Activated T-cell treated with anti-CD3 and anti-CD28 coated beads for 1 hour (primary cell): ENCODE measurements at places on chromosomes 1 and 21.

DNA sequence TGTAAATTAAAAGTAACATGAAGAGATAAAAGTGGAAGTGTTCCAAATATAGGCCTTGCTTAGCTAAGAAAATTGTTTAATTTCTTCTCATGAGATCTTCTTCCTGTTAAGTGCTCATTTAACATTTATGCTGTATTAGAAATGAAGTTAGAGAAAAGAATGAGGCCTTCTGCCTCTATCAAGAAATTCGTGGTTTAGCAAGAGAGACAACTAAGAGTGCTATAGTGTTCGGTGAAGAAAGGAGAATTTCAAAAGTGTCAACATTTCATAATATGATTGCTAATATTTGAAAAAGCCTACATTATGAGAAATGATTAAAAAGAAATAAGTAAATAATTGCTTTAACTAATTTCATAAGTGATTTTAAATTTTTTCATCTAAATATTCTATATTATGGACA lies 18.8 kb upstream of the MNDA start:
- DNase-seq = no peak

- DNase-seq = no peak
Observed at GRCh38 chr21:45594721-45595489, 48.6 kb upstream of the PCBP3 start.

DNA sequence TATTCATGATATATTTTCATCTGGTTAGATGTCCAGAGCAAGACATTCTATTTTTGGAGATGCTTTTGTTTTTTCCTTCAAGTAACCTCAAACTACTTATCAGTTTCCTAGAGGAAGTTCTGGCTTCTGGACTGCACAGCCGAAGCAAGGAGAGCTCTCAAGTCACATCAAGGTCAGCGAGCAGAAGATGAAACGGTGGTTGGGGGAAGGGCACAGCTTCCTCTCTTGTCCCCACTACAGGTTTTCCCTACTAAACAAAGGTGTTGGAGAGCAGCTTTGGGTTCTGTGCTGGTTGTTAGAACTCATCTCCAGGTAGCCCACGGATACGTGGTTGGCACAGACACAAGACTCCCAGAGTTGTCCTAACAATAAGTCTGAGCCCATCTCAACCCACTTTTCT lies 5.1 kb upstream of the PLEKHO1 start:
- DNase-seq = no peak

- no peak for DNase-seq
Observed at GRCh38 chr1:173176246-173176645, 30.9 kb downstream of the TNFSF4 start.

DNA sequence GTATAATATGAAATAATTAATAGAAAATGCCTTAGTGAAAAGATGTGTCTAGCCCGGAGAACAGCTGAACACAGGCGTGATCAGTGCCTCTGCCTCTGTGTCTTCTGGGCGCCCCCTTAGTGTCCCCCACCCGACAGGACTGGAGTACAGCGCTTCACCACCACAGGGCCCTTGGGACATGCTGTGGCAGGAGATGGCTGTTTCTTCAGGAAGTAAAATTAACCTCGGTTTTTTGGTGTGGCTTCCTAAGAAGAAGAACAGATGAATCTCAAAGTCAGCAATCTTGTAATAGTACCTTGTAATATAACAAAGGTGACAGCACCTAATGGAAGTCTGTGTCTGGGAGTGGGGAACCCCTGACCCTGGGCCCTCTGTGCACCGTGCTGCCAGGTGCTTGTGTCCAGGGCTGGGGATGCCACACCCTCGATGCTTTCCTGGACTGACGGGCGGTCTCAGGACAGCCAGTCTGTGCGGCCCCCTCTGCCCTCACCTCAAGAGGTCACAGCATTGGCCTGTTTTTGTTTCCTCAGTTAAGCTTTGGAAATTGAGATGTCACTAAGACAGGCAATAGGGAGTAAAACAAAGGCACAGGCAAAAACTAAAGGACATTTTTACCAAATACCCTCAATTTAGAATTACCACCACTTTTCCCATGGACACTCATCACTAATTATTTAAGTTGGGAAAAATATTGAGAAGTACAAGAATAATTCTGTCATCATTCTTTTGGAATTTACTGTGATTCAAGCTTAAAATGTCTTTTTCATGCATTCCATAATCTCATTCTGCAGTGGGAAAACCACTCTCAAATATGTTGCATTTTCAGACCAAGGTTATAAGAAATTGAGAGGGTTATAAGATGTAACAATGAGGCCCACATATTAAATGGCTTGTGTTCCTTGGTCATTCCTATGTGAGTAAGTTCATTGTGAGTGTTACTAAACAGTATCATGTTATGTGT lies 79.3 kb downstream of the ADARB1 start:
- no peak for DNase-seq

- DNase-seq = no peak
Observed at GRCh38 chr1:70072231-70072751, 133.1 kb downstream of the LRRC40 start.

DNA sequence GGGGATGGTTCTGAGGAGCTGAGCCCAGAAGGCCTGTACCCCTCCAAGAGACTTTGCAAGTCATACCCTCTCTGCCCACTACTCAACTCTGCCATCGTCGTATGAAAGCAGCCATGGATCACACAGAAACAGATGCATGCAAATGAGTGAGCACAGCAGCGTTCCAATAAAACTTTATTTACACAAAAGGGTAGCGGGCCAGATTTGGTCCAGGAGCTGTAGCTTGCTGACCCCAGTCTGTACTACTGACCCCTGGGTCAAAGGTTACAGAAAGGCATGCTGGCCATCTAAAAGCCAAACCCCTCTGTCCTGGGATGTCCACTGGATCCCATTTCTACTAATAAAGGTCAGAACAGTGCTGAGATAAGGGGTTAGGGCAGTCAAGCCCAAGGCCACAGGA lies 8.8 kb upstream of the AGTRAP start:
- DNase-seq = no peak

- no peak for DNase-seq
Observed at GRCh38 chr1:30402031-30402430, 321.4 kb downstream of the MATN1 start.

DNA sequence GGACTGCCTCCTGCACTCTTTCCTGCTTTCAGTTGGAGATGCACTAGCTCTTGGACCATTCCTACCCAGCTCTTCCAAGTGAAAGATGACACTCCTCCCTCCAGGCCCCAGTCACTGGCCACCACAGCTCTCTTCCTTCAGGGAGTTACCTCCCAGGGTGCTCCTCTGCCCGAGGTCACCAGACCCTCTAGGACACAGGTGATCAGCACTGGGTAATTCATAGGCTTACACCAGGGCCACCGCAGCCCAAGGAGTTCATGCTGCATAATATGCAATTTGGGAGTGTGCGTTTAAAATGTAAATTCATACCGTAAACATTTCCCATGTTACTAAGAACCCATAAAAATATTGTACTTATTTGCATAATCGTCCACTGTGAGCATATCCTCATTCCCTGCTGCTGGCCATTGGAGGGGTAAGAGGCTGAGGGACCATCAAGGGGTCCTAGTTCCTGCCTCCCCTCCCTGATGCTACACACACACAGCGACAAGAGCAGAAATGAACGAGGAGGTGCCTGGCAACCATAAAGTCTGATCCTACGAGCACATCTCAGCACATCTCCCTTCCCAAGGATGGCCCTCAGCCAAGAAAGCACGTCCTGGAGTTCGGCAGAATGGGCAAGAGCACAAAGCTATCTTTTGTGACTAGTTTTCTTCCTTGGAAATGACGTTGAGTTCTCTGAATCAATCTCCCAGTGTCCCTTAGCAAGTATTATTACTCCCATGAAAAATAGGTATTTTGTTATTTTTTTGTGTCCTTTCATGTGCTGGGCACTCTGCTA lies 222.9 kb upstream of the RAB4A start:
- no peak for DNase-seq

- DNase-seq = no peak
Observed at GRCh38 chr1:86765073-86765472, 60.7 kb downstream of the SH3GLB1 start.

DNA sequence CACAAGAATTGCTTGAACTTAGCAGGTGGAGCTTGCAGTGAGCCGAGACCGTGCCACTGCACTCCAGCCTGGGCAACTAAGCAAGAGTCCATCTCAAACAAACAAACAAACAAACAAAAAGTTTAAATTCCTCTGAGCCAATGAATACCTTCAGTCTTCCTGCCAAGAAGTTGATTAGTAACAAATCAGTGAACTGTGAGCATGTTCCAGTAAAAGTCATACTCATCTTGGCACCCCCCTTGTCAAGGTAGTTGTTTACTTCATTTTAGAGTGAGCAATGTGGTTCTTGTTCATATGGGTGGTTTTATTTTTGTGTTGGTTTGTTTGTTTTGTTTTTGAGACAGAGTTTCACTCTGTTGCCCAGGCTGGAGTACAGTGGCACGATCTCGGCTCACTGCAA lies 18.0 kb upstream of the SLC2A7 start:
- DNase-seq = no peak

DNA sequence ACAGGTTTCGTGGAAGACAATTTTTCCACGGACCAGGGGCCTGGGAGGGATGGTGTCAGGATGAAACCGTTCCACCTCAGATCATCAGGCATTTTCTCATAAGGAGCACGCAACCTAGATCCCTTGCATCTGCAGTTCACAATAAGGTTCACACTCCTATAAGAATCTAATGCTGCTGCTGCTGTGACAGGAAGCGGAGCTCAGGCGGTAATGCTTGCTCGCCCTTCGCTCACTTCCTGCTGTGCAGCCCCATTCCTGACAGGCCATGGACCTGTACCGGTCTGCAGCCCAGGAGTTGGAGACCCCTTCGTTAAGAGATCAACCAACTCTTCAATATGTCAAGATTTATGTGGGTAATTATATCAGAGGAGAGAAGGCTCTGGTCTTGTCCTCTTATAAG lies 3.3 kb upstream of the DHX9 start:
- no peak for DNase-seq

- peak; percentile 48 for DNase-seq
Observed at GRCh38 chr1:207822602-207823451, 71.0 kb downstream of the CD46 start.

GRCh38 chr1:3890389-3891328 lies 9.4 kb downstream of the C1orf174 start:
- DNase-seq = no peak

- DNase-seq = no peak
Observed at GRCh38 chr1:41399145-41399795, 38.0 kb downstream of the FOXO6 start.

DNA sequence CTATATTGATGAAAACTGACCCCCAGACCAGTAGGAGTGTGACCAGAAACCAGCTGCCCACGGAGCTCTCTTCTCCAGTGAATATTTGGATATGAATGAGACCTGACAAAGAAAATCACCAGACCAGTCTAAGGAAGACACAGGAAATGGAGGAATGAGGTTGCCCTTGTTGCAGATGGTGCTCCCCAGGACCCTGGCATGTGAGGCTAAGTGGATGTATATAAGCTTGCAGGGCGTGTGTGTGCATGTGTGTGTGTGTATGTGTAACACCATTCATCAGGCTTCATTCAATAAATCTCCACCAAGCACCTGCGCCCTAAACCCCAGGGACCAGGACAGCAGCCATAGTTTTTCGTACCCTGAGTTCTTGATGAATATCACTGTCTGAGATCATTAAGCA lies 14.4 kb downstream of the PHLDA3 start:
- no peak for DNase-seq

GRCh38 chr21:39082656-39083376 lies 100.4 kb downstream of the PSMG1 start:
- DNase-seq = no peak

- no peak for DNase-seq
Observed at GRCh38 chr1:185969028-185969427, 234.8 kb downstream of the HMCN1 start.

DNA sequence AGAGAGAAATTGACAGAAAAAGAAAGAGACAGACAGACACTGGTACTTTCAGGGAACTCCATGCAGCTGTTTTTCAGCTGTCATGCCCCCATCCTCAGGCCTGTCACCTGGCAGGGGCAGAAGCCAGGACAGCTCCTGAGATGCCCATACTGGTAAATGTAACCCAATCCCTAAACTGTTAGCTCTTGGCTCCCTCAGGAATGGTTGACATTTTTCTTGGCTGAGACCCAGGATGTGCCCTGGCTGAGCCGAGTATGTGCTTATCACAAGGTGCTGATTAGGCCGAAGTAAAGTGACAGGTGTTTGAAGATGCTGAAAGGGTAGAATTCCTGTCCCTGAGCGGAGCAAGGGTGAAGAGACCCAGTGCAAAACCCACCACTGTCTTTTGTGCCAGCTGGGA lies 50.7 kb downstream of the PGM1 start:
- DNase-seq = no peak

GRCh38 chr1:193658691-193659090 lies 472.3 kb upstream of the B3GALT2 start:
- DNase-seq = no peak

DNA sequence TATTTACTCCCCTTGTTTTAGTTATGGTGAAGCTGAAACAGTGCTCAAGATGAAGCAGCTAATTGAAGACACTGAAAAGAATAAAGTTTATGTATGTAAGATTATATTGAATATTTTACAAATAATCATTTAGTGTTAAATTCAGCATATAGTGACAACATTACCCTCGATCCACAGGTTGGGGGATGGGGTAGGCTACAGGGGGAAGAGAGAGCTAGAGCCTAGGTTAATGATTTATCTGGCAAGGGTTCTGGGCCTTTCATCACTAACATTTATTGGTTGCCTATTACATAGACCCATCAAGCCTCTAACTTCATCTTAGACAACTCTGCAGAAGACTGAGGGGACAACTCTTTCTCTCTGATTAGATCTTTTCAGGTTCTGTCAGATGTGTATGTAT lies 21.3 kb downstream of the ZCCHC17 start:
- DNase-seq = no peak

DNA sequence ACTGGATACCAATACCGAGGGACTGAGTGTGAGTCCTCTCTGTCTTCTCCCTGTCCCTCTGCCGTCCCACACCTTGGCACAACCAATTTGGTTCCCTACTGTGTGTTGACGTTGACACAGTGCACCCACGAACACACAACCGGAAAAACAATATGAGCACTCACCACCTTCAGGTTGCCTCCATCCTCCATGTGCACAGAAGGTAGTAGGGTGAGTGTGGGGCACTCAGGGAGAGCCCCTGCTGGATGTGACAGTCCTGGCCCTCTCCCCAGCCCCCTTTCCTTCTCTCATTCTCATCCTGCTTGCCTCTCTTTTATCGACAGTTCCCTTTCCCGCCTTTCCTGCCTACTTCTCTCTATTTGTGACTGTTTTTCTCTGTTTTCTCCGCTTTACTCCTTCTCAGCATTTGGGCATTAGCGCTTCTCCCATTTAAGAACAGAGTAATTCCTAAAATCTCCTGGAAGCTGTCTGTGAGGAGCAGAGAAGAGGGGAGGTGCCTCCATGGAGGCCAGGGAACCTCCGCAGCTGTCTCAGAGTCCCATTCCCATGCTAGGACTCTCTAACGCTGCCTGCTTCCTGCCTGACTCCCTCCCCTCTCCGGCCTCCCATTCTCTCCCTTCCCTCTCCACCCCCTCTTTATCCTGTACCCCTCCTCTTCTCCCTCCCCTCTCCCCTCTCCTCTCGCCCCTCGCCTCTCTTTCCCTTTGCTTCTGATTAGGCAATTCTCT lies 16.4 kb downstream of the CADM3 start:
- DNase-seq = no peak

DNA sequence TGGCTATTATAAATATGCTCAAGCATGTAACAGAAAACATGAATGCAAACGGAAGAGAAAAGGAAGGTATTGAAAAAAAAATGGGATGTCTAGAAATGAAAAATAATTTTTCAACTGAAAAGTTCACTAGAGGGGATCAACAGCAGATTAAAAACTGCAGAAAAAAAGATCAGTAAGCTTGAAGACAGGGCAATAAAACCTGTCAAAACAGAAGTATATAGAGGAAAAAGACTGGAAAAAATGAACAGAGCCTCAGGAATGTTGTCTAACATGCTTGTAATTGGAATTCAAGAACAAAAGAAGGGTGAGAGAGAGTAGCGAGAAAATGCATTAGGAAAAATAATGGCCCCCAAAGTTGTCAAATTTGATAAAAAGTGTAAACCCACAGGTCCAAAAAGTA lies 29.6 kb downstream of the CRYAA start:
- no peak for DNase-seq
